ENCODE measurements at places on chromosomes 13 and 19.

DNA sequence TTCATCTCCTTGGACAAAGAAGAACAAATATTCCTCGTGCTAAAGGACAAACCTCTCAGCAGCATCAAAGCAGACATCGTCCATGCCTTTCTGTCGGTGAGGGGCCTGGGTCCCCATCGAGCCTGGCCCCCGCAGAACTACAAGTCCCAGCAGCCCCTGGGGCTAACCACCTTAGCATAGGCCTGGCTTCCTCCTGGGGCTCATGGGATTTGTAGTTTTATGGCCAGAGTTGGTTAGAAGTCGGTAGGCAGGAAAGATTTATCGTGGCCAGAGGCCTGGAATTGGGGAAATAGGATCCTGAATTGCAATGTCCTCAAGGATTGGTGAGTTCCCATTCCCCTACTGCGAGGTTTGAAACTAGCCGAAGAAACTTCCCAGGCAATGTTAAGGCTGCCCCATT, 19.6 kb downstream of the TMEM150B start:
- peaks cover 15% of the 10 kb centered on the region for H3K4me1 ChIP-seq
- H3K36me3 ChIP-seq = no peaks in the 10 kb centered on the region
- no peaks in the 10 kb centered on the region for H3K27me3 ChIP-seq
- no peak overlapping the region for H3K4me3 ChIP-seq

DNA sequence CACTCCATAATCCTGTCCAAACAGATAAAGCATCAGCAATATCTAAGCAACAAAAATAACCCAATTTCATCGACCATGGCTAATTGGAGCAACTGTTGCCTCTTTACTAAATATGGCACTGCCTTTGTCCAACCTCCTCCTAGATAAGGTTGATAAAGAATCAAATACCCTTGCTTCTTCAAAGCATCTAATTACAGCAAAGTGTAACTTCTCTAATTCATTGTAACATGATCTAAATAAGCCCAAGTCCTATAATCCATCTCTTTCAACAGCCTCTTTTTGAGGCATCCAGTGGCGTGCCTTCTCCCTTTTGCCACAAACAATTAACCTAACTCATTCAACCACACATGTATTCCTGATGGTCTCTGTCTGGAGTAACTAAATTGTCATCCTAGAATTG, 81.7 kb upstream of the KLHL1 start:
- no peak overlapping the region for H3K4me3 ChIP-seq
- no peaks in the 10 kb centered on the region for H3K36me3 ChIP-seq
- peak; percentile 28 for DNase-seq

DNA sequence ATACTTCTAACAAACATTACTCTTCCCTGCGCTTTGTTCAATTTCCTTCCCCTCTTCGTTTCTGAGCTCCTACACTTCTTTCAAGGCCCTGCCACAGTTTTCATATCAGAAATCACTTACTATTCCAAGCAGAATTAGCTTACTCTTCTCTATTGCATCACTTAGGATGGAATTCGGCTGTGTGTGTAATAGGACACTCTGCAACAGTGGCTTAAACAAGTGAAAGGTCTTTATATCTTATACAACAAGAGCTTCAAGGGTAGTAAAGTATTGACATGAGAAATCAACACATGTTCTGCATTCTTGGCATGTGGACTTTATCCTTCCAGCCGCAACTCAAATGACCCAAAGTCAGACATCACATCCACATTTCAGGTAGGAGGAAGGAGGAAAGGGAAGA, 279.6 kb downstream of the PCDH20 start:
- H3K27me3 ChIP-seq = no peaks in the 10 kb centered on the region
- no peak for DNase-seq
- H3K36me3 ChIP-seq = no peaks in the 10 kb centered on the region
- H3K27ac ChIP-seq = no peak overlapping the region

DNA sequence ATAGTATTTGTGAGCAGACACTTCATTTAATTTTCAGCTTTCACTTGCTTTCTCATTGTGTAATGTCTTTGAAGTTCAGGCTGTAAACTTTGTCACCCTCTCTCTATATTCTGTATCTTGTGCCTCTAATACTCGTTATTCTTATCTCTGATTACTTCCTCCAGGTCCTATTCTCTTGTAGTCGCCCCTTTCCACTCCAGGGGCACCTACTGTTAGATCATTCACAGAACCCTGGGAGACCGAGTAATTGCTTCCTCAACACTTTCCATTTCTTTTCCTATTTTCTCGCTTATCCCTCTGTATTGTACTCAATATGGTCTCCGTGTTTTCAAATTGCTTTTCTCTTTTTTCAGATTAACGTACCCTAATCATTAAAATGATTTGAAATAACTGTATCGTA, 93.9 kb upstream of the TDRD3 start:
- H3K27ac ChIP-seq = no peak overlapping the region
- no peaks in the 10 kb centered on the region for H3K27me3 ChIP-seq
- no peak for DNase-seq

DNA sequence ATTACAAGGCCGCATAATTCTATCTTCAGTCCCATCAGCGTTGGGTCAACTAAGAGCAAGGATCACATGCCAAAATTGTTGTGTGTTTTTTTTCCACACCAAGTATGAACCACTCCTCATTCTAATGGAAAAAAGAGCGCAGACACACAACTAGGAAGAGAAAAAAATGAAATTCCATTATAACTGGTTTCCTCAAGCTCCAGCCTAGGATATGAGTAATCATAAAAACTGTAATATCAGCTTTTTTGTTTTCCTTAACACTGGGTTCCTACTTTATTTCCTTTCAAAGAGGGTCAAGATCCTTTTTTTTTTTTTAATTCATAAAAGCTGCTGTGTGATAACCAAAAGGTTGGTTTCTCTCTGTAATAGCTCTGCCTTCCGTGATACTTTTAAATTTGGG, 19.4 kb downstream of the TSHZ3 start:
- H3K27me3 ChIP-seq = no peaks in the 10 kb centered on the region
- no peaks in the 10 kb centered on the region for H3K36me3 ChIP-seq
- DNase-seq = no peak
- H3K4me3 ChIP-seq = no peak overlapping the region
- H3K4me1 ChIP-seq = no peaks in the 10 kb centered on the region
- no peak overlapping the region for H3K27ac ChIP-seq

- no peak overlapping the region for H3K4me3 ChIP-seq
- DNase-seq = no peak
- H3K27ac ChIP-seq = no peak overlapping the region
- no peaks in the 10 kb centered on the region for H3K27me3 ChIP-seq
- H3K4me1 ChIP-seq = no peaks in the 10 kb centered on the region
- H3K36me3 ChIP-seq = no peaks in the 10 kb centered on the region
These were observed 332.0 kb downstream of the IRS2 start for GRCh38 chr13:109454167-109454917.

GRCh38 chr19:48928164-48929025, 5.1 kb upstream of the DHDH start:
- H3K4me1 ChIP-seq = peaks cover 7% of the 10 kb centered on the region
- no peak for DNase-seq
- H3K27ac ChIP-seq = no peak overlapping the region
- no peak overlapping the region for H3K4me3 ChIP-seq
- peaks cover 25% of the 10 kb centered on the region for H3K27me3 ChIP-seq

- DNase-seq = peak; percentile 56
- no peaks in the 10 kb centered on the region for H3K36me3 ChIP-seq
- H3K27ac ChIP-seq = no peak overlapping the region
- H3K4me1 ChIP-seq = no peaks in the 10 kb centered on the region
- H3K27me3 ChIP-seq = no peaks in the 10 kb centered on the region
These were observed 28.2 kb upstream of the GPI start for GRCh38 chr19:34336781-34337271.

DNA sequence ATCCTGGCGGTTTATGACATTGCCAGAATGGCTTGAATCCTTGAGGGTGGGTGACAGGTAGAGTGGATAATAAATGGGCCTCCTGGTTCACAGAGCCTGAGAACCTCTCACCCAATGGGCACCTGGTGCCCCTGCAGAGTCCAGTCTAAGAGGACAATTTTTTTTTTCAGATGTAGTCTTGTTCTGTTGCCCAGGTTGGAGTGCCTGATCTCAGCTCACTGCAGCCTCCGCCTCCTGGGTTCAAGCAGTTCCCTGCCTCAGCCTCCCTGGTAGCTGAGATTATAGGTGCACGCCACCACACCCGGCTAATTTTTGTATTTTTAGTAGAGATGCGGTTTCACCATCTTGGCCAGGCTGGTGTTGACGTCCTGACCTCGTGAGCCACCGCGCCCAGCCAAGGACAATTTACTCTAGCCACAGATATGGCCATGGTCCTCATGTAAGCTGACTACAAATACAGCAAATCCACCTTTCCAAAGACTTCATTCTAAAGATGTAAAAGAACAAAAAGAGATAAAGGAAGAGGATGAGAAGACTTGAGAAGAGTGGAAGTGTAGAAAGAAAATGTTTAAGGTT, 33.0 kb downstream of the COL4A2 start:
- no peak overlapping the region for H3K4me3 ChIP-seq
- no peak overlapping the region for H3K27ac ChIP-seq
- no peaks in the 10 kb centered on the region for H3K27me3 ChIP-seq
- no peaks in the 10 kb centered on the region for H3K36me3 ChIP-seq
- H3K4me1 ChIP-seq = peaks cover 57% of the 10 kb centered on the region
- DNase-seq = no peak

DNA sequence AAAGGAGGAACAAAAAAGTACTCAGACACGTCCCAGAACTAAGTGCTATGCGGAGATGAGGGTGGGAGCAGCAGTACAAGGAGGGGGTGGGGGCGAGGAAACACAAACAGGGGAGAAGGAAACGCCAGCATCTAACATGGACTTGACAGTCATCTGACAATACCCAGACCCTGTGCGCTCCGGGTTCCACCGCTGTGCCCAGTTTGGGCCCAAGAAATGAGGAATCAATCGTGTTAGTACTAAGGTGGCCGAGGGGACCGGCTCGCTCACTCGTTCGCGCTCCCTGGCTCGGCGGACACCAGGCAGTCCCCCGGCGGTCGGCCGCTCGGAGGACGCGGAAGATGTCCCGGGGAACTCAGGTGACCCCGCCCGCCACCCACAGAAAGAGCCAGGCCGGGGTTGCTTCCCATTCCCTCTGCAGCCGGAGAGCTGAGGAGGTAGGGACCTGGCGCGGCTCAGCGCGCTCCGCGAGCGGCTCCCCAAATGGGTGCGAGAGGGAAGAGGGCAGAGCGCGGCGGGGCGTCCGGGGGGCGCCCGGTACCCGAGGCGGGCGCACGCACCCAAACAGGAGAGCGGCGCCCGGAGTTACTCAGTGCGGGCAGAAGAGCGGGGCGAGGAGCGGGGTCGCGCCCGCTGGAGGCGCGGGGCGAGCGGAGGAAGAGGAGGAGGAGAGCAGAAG, 616 bp downstream of the TSHZ3 start:
- no peak overlapping the region for H3K27ac ChIP-seq
- peak; percentile 39 for DNase-seq

DNA sequence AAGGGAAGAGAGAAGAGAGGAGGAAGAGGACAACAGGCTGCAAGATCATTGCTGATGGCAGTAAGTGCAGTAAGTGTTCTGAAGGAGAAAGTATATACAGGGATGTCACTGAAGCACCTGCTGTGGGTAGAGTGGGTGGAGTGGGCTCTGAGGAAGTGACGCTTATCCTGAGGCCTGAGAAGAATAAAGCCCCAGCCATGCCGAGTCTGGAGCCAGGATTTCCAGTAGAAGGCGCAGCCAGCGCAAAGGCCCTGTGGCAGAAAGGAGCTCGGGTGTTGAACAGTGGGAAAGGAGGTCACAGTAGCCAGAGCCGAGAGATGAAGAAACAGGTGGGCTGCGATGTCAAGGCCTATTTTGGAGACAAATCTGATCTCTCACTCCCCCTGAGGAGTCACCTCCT, 31.8 kb upstream of the ADGRE5 start:
- DNase-seq = no peak
- no peaks in the 10 kb centered on the region for H3K27me3 ChIP-seq
- H3K27ac ChIP-seq = no peak overlapping the region
- no peak overlapping the region for H3K4me3 ChIP-seq

DNA sequence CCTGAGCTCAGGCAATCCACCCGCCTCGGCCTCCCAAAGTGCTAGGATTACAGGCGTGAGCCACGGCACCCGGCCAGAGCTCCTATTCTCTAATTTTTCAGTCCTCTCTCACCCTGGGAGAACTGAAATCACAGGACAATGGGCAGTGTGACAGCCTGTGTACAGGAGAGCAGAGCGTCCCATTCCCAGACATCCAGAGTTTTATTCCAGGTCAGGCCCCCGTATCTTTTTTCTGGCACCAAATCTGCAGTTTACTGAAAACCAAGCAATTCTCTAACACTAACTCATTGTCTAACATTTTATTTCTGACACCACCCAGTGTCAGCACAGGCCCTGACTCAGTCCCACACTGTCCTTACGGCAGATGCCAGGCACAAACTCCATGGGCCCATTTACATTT, 6.7 kb downstream of the ZNF708 start:
- H3K27ac ChIP-seq = no peak overlapping the region
- no peak overlapping the region for H3K4me3 ChIP-seq
- DNase-seq = no peak
- H3K36me3 ChIP-seq = peaks cover 7% of the 10 kb centered on the region
- H3K4me1 ChIP-seq = no peaks in the 10 kb centered on the region
- no peaks in the 10 kb centered on the region for H3K27me3 ChIP-seq

GRCh38 chr13:41286370-41286769, 23.0 kb upstream of the MTRF1 start:
- H3K27ac ChIP-seq = no peak overlapping the region
- H3K4me3 ChIP-seq = no peak overlapping the region
- DNase-seq = no peak

GRCh38 chr19:18342090-18342632, 1.8 kb downstream of the PGPEP1 start:
- H3K27ac ChIP-seq = no peak overlapping the region
- no peak for DNase-seq
- H3K4me3 ChIP-seq = no peak overlapping the region
- no peaks in the 10 kb centered on the region for H3K36me3 ChIP-seq
- H3K27me3 ChIP-seq = peaks cover 19% of the 10 kb centered on the region

DNA sequence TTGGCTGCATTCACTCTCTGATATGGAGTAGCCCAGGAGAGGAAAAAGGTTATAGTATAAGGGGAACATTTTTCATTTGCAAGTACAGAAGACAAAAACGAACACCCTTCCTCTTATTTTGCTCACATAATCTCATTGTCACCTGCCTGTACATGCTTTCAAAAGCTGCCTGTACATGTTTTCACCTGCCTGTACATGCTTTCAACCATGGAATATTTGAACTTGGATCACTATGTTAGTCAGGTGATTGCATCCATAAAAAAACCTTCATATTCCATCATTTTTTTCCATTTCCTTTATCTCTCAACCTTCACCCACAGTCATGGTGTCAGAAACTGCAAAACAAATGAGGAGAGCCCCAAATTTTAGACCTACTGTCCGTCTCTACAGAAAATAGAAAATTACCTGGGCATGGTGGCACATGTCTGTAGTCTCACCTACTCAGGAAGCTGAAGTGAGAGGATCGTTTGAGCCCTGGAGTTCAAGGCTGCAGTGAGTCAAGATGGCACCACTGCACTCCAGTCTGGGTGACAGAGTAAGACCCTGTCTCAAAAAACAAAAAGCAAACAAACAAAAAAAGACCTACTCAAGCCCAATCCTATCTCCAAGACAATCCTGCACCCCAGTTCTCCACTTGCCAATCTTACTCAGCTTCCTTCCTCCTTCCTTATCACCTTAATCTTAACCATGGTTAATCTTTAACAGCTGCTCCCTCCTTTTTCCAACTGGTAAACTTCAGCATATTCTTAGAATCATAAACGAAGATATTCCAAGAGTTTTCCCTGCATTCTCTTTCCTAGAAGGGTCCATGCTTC, 11.6 kb downstream of the IGFL2 start:
- H3K4me3 ChIP-seq = no peak overlapping the region
- no peaks in the 10 kb centered on the region for H3K4me1 ChIP-seq
- no peaks in the 10 kb centered on the region for H3K36me3 ChIP-seq
- no peak overlapping the region for H3K27ac ChIP-seq
- DNase-seq = no peak
